Lung microvascular endothelial cell (primary cell): ENCODE measurements at places on chromosomes 2 and 18.
A peak's percentile ranks its signal among the peaks of the same experiment; 100 is the strongest.

DNA sequence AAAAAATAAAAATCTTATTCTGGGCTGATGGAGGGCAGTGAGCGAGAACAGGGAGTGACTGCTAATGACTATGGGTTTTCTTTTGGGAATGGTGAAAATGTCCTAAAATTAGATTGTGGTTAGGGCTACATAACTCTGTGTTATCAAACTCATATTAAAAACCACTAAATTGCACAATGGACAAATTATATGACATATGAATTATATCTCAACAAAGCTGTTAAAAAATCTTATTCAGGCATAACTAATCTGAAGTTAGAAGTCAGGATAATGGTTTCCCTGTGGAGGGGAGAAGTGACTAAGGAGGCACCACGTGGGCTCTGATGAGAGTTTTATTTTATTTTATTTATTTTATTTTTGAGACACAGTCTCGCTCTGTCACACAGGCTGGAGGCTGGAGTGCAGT lies 32.1 kb upstream of the DPP4 start:
- no peak for DNase-seq

DNA sequence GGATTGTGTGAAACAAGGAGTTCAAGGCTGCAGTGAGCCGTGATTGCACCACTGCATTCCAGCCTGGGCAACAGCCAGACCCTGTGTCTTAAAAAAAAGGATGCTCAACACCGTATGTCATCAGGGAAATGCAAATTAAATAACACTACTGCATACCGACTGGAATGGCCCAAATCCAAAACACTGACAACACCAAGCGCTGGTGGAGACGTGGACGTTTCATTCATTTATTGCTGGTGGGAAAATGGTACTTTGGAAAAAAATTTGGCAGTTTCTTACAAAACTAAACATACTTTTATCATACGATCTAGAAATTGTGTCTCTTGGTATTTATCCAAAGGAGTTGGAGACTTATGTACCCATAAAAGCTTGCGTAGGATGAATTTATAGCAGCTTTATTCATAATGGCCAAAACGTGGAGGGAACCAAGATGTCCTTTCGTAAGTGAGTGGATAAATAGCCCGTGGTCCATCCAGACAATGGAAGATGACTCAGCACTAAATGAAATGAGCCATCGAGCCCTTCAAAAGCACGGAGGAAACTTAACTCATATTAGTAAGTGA lies 24.2 kb downstream of the NEU4 start:
- DNase-seq: peak; percentile 13

- no peak for DNase-seq
Measured at GRCh38 chr2:61091485-61091884, 25.8 kb downstream of the SANBR start.

GRCh38 chr2:27822049-27822448 lies 50.5 kb downstream of the MRPL33 start:
- DNase-seq: no peak

DNA sequence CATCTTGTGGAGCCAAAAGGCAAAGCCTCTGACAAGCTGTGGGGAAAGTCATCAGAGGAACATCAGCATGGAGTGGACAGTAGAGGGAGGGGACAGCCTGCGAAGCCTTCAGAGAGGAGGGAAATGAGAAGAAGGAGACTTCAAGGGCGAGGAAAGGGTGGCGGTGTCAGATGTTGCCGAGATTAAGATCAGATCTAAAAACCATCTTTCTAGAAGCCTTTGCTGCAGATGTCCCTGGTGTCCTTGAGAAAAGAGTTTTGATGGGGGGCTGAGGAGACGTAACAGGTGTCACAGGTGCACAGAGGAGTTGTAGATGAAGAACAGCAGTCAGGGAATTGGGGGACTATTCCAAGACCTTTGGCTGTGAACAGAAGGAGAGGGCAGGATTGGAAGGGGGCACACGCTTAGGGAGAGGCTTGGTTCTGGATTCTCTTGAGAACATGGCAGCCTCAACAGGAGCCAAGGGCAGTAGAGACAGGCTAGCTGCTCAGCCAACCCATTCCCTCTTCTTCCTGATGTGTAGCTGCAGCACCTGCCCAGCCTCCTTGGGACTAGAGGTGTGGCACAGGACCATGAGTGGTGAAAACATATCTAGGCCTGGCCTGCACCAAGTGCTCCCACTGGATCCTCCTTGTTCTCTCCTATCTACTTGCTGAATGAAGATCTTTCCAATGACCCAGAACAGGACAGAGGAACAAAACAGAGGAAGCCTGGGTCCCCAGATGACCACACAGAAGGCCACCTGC lies 22.7 kb upstream of the NCL start:
- no peak for DNase-seq

- DNase-seq: no peak
Measured at GRCh38 chr2:197030090-197030489, 103.6 kb upstream of the PGAP1 start.

- no peak for DNase-seq
Measured at GRCh38 chr2:127166231-127166860, 53.8 kb downstream of the CYP27C1 start.

GRCh38 chr2:110881908-110882307 lies 149.5 kb downstream of the ACOXL start:
- DNase-seq: no peak

- no peak for DNase-seq
Measured at GRCh38 chr2:82345910-82346309, 2041.4 kb upstream of the LRRTM1 start.
